ENCODE measurements at places on chromosomes 2 and 18. TPM values are rescaled to one million over a fixed set of nuclear protein-coding genes. Genes with fewer than 3 reads are reported as not detected.

The RAB17 gene
- total RNA-seq, result 3.2 TPM

GRCh38 chr18:33372442-33372841 is 68.1 kb downstream of the CCDC178 start:
- DNase-seq, result no peak

The CHRNG gene
- not detected for total RNA-seq

- no peak for DNase-seq
Observed at GRCh38 chr2:64133828-64134227, 10.4 kb downstream of the PELI1 start.

The MYL1 gene
- total RNA-seq, result not detected

The LHCGR gene
- 0.10 TPM for total RNA-seq

The TUBA3D gene
- total RNA-seq, result 100 TPM

DNA sequence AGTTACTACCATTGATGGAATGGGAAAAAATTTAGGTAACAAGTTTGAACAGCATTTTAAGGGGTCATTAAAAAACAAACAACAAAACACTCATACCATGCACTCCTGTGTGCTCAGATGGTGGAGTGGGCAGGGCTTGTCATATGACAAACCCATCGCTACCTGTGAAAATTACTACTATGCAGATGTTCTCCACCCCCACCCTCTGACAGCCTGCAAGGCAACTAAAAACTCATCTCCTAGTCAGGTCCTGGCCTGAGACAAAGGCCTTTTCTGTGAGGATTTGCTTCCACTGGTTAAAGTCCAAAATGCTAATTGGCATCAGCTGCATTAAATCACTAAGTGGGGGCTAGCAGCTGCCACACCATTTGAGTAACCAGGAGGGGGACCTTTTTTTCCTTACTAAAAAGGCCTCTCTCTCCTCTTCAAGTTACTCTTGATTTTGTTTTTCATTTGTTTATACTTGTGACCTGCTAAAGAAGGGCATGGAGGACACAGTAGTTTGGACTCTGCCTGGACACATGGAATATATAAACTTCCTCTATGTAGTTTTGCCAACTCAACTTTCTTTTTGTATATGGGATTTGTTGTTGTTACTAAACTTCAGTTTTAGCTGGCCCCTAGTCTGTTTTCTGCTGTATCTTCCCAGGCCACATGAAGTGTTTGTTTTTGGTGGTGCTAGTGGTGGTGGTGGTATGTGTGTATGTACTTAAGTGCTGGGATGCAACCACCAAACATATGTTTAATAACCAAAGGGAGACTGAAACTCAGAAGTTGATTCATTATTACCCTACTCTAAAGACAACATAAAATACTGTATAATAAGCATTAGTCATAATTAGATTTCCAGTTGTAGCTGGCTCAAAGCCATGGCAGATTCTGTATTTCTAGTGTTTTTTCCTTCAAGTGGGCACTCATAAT is 121.3 kb downstream of the MAP4K4 start:
- no peak for DNase-seq

- DNase-seq, result no peak
Observed at GRCh38 chr2:181170256-181170655, 189.9 kb downstream of the UBE2E3 start.

- DNase-seq, result no peak
Observed at GRCh38 chr2:107719836-107720235, 106.9 kb upstream of the RGPD4 start.

GRCh38 chr18:41996020-41996419 is 41.0 kb downstream of the PIK3C3 start:
- DNase-seq, result no peak

DNA sequence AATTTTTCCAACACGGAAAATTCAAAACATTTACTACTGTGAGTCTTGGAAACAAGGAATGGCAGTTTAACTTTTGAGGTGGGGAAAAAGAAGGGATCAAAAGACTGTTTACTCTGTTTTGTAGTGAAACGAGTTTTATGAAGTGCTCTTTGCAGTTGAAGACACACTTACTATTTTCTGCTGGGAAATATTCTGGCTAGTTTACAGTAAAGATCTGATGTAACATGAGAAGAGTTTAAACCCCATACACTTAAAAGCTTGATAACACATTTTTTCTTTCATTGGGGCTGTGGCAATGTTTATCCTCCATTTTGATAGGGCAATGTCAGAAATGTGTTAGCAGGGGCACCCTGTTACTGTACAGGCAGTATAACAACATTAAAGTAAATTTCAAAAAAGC is 124.9 kb upstream of the SMAD7 start:
- DNase-seq, result no peak

GRCh38 chr2:36729067-36729466 is 32.6 kb downstream of the VIT start:
- DNase-seq, result no peak

The ARHGAP28 gene
- 1.4 TPM for total RNA-seq

DNA sequence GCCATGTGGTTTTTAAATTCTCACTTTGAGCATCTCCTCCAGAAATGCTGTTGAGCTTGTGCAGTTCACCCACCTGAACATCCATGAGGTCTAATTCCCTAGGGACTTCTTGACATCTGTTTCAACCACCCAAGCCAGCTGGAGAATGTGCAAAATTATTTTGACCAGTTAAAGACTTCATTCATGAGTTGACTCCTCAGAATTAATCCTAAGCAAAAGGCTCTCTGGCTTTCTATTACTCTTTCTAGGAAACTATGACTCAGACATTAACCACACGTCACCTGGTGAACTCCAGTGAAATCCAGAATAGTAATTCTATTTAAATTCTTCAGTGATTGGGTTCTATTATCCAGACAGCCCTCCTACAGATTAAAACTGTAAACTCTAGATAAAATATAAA is 247.5 kb downstream of the NBAS start:
- no peak for DNase-seq

The PLB1 gene
- total RNA-seq, result 3.3 TPM

Data from left ventricle myocardium superior (tissue), 1 donor.